Activated T-helper 17 cell treated with anti-CD3 and anti-CD28 coated beads, Interleukin-2, amount 50 U/mL, for 72 hours (primary cell): ENCODE measurements at places on chromosomes 3 and 15. TPM values are rescaled to one million over a fixed set of nuclear protein-coding genes. Genes with fewer than 3 reads are reported as not detected.

GRCh38 chr15:92885224-92886041, 14.7 kb upstream of the CHD2 start:
- ATAC-seq: no peak

- no peak for ATAC-seq
Observed at GRCh38 chr3:72442759-72443158, 405.5 kb downstream of the SHQ1 start.

GRCh38 chr15:89413877-89414276, 79.3 kb upstream of the POLG start:
- ATAC-seq: no peak

GRCh38 chr3:154121701-154122551, 736 bp downstream of the ARHGEF26 start:
- peak; percentile 51 for ATAC-seq

- ATAC-seq: no peak
Observed at GRCh38 chr3:55339390-55339789, 147.7 kb downstream of the WNT5A start.

DNA sequence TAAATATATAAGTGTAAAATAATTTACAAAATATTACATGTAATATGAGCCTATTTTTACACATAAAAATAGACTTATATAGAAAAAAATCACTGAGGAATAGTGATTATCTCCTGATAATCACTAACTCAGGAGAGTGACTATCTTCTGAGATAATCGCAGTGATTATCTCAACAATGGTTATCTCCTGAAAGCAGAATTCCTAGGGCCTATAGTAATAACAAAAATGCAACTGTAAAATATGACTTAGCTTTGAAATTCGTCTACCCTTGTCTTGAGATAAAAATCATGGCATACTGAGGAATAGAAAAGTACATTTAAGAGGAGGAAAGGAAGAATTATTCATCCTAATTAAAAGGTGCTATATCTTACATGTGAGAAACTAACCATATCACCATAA, 117.0 kb upstream of the ASB14 start:
- ATAC-seq: no peak

GRCh38 chr3:47536967-47537366, 23.5 kb upstream of the ELP6 start:
- ATAC-seq: no peak

DNA sequence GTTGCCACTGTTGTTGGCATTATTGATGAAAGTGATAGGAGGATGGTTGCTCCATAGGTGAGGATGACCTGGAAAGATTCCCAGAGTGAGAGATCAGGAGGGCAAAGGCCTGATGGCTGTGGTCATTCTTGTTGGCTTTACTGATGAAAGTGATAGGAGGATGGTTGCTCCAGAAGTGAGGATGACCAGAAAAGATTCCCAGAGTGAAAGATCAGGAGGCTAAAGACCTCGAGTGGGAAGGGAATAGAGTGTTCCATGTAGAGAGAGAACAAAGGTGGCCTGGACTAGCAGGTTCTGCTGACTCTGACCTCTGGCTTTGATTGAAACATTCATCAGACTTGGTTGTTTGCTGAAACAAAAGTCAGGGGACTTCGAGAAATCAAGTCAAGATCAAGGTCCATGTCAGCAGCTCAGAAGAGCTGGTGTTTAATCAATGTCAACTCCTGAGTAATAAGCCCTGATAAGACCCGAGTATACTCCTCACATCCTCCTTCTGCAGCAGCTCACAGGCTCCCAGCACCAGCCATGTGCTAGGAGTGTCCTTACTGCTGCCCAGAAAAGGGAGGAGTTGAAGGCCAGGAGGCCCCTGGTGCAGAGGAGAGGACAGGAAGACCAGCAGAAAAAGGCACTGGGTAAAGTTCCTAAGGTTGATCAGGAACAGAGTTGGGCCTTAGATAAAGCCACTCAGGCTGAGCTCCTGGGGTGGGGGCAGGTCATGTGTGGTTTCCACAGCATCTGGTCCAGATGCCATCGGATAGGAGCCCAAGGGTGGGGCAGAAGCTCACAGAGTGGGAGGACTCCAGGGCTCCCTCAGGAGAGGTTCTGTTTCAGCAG, 19.9 kb downstream of the CYP8B1 start:
- ATAC-seq: no peak

GRCh38 chr3:185094697-185095096, 58.2 kb downstream of the C3orf70 start:
- ATAC-seq: no peak

DNA sequence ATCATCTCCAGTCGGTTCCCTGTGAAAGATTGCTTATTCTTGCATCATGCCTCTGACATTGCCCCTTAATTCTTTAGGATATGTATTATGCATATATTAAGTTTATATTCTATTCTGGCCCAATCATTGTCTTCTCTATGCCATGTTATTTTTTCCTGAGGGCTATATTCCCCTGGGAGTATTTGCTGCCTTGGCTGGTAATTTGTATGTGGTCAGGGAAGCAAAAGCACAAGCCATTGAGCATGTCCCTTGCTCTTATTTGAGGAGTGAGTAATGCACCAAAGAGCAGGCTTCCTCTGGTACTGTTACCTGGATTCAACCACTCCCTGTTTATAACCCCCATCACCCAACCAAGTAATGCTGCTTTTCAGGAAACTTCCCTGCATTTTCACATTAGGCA, 36.3 kb downstream of the STAC start:
- no peak for ATAC-seq

DNA sequence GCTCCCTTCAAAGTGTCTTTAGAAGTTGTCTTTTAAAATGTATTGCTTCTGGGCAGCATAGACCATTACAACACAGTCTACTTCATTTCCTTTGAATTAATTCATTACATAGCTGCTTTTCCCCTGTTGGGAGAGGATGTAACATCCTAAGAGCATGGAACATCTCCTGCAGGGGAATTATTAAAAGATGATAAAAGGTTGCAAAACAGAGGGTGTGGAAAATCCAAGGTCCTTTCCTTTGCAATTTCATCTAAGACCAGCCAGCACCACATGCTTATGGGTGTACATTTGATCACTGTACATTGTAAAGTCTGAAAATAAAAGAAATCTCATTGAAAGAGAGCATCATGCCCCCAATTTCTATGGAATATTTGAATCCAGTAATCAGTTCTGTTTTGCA, 57.4 kb downstream of the TIPARP start:
- ATAC-seq: no peak

GRCh38 chr3:38165722-38166387, 518 bp downstream of the OXSR1 start:
- ATAC-seq: peak; percentile 1

GRCh38 chr3:9211155-9211950, 38.1 kb downstream of the SRGAP3 start:
- peak; percentile 75 for ATAC-seq

GRCh38 chr15:68930268-68931022, at the start of gene SPESP1:
TSS of gene SPESP1 (plus strand) at chr15:68930525. CDS start at chr15:68930654, 129 bp downstream.
- peak; percentile 81 for ATAC-seq

GRCh38 chr3:79558943-79559342, 208.9 kb downstream of the ROBO1 start:
- no peak for ATAC-seq

GRCh38 chr3:72888546-72889309, 882 bp downstream of the GXYLT2 start:
- ATAC-seq: no peak

DNA sequence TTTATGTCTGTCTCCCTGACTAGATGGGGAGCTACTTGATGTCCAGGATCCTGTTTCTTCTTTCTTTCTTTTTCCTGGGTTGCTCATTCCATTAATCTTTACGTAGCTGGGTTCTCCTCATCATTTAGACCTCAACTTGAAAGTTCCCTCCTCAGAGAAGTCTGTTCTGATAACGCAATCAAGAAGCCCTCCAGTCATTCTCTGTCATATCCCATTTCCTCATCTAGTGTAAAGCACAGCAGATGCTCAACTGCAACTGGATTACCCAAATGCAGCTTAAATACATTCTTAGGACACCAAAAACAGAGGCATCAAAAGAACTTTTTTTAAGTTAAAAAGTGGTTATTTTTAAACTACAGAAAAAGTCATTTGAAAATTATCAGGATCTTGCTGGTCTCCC, 51.7 kb upstream of the ST3GAL6 start:
- ATAC-seq: no peak

- ATAC-seq: no peak
Observed at GRCh38 chr3:125061170-125061569, 5.4 kb upstream of the HEG1 start.

DNA sequence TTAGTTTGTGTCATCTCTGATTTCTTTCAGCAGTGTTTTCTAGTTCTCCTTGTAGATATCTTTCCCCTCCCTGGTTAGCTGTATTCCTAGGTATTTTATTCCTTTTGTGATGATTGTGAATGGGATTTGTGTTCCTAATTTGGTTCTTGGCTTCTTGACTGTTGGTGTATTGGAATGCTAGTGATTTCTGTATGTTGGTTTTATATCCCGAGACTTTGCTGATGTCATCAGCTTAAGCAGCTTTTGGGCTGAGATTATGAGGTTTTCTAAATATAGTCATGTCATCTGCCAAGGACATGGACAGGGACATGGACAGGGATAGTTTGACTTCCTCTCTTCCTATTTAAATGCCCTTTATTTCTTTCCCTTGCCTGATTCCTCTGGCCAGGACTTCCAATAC, 35.8 kb downstream of the MYO9A start:
- ATAC-seq: no peak

- ATAC-seq: no peak
Observed at GRCh38 chr3:10992943-10993728, 588 bp downstream of the SLC6A1 start.

- no peak for ATAC-seq
Observed at GRCh38 chr15:33621141-33621540, 310.4 kb downstream of the RYR3 start.

- no peak for ATAC-seq
Observed at GRCh38 chr3:159875116-159875515, 113.5 kb upstream of the IL12A start.

DNA sequence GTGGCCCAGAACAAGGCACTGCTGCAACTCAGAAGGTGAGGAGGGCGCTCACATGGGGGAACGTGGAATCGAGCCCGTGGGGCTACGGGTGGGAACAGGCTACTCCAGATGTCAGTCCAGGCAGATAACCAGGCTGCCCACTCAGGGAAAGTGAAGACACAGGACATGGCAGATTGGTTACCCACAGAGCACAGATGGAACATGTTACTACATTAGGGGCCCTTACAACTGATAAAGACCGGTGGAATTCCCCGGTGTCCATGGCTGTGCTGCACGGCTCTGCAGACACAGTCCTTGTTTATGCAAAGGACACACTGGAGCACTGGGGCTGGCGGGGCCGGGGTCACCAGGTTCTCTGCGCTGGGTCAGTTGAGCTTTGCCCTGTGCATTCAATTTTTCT, 36.9 kb downstream of the PCSK6 start:
- ATAC-seq: no peak

- ATAC-seq: no peak
Observed at GRCh38 chr3:160132226-160132625, 93.0 kb upstream of the C3orf80 start.

DNA sequence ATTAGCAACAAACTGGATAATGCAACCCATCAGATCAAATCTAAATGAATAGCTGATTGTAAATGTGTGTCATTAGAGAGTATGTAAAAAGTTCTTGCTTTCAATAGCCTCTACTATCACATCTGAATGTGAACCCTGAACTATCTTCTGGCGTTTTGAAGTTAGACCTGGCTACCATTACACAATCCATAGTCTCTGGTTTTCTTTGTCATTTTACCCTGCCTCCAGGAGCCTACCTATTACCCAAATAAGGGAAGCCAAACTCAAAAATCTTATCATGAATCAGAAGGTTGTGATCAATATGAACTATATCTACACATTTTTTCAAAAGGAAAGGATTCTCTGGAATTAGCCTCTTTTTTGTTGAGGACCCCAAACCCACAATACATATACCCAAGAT, 31.8 kb downstream of the PCYT1A start:
- ATAC-seq: no peak

GRCh38 chr15:59632714-59633113, 21.1 kb downstream of the GCNT3 start:
- ATAC-seq: no peak

DNA sequence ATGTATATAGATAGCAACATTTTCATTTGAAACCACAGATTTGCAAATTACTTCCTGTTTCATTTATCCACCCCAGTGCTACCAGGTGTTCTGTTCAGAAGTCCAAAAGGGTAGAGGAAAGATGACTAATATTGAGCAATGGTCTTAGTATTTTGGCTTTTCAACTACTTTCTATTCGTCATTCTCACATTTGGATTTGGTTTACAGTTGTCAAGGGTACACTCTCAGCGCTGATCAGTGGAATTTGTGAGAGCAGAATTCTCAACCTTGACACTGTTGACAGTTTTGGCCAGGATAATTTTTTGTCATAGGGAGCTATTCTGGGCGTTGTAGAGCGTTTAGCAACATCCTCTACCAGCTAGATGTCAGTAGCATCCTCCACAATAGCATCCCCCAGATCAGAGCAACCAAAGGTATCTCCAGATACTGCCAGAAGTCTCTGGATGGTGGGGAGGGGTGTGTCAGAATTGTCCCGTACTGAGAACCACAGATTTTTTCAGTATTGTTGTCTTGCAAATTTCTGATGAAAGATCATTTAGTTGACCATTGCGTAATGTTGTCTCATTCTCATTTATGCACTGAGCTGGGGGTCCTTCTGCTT, 4.2 kb downstream of the HMCES start:
- ATAC-seq: peak; percentile 57

- ATAC-seq: no peak
Observed at GRCh38 chr3:27085829-27086730, 283.1 kb downstream of the NEK10 start.

- ATAC-seq: no peak
Observed at GRCh38 chr3:67941433-67942030, 287.1 kb upstream of the SUCLG2 start.

- no peak for ATAC-seq
Observed at GRCh38 chr15:56934269-56934668, 15.8 kb downstream of the TCF12 start.

DNA sequence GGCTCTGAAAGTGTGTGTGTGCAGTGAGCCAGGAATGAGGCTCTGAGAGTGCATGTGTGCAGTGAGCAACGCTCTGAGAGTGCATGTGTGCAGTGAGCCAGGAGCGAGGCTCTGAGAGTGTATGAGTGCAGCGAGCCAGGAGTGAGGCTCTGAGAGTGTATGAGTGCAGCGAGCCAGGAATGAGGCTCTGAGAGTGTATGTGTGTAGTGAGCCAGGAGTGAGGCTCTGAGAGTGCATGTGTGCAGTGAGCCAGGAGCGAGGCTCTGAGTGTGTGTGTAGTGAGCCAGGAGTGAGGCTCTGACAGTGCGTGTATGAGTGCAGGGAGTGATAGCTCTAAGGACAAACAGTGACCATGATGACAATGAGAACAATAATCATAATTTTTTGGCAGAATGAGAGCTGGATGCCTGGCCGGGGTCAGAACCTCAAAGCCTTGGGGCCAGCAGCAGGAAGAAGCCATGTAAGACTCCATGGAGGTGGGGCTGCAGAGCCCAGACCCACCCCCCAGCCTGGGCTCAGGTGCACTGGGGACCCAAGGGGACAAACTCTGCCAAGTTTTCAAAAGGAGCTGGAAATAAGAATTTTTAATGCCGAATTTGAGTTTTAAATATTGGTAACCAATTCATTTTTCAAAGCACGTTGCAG, 85.7 kb upstream of the PRR20G start:
- no peak for ATAC-seq

The TNFSF10 gene
- total RNA-seq: 33.6 TPM

The PRRT3 gene
- 3.2 TPM for total RNA-seq

The HYAL2 gene
- total RNA-seq: 8.5 TPM

The ISY1 gene
- total RNA-seq: 70.9 TPM

The KY gene
- not detected for total RNA-seq

The WDR93 gene
- not detected for total RNA-seq

The NFKBIZ gene
- 123 TPM for total RNA-seq

The STRA6 gene
- total RNA-seq: not detected

The CX3CR1 gene
- total RNA-seq: 0.37 TPM

The KLHL6 gene
- 33.5 TPM for total RNA-seq

The IL5RA gene
- 0.79 TPM for total RNA-seq

The GOLGA8J gene
- total RNA-seq: not detected

The RASGRP1 gene
- total RNA-seq: 118 TPM

The SLC27A2 gene
- total RNA-seq: 15.9 TPM

The B3GALNT1 gene
- 5.6 TPM for total RNA-seq
